ENCODE measurements at places on chromosomes 5 and 9. TPM values are rescaled to one million over a fixed set of nuclear protein-coding genes. Genes with fewer than 3 reads are reported as not detected.

The TEX48 gene
- total RNA-seq, result not detected

The SLC28A3 gene
- 0.58 TPM for total RNA-seq

The NEUROG1 gene
- total RNA-seq, result not detected

The FAM153A gene
- 0.12 TPM for total RNA-seq

The MTAP gene
- total RNA-seq, result 37.0 TPM

The PCBD2 gene
- 5.6 TPM for total RNA-seq

The SPAAR gene
- total RNA-seq, result 0.29 TPM

The CER1 gene
- total RNA-seq, result not detected

The PCDHA9 gene
- not detected for total RNA-seq

The ADAMTSL2 gene
- not detected for total RNA-seq

The TIFAB gene
- total RNA-seq, result not detected

The GRIN1 gene
- total RNA-seq, result not detected

The FCN2 gene
- total RNA-seq, result not detected

The PARP8 gene
- 8.8 TPM for total RNA-seq

All from epithelial cell of proximal tubule (primary cell).